ENCODE measurements at places on chromosomes 5 and 9.

DNA sequence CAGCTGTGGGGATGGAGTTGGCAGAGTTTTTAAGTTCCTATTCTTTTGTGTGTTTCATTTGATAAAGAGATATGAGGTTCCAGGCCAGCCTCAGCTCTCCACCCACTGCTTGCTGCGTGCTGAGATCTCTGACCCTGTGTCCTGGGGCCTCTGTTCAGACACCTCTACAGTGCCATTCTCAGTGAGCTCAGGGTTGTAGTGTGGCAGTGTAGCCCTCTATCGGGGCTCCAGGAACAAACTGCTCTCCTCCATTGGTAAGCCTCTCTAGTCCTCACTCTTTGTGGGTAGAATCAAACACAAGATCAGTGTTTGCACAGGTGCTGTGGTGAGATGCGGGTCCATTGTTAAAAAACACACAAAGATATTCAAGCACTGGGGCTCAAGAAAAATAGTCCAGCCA lies 386.6 kb upstream of the RPS23 start:
- DNase-seq: no peak

GRCh38 chr9:109040571-109040970 lies 27.3 kb upstream of the CTNNAL1 start:
- no peak for DNase-seq

GRCh38 chr5:99349787-99350186 lies 421.0 kb upstream of the CHD1 start:
- DNase-seq: no peak

DNA sequence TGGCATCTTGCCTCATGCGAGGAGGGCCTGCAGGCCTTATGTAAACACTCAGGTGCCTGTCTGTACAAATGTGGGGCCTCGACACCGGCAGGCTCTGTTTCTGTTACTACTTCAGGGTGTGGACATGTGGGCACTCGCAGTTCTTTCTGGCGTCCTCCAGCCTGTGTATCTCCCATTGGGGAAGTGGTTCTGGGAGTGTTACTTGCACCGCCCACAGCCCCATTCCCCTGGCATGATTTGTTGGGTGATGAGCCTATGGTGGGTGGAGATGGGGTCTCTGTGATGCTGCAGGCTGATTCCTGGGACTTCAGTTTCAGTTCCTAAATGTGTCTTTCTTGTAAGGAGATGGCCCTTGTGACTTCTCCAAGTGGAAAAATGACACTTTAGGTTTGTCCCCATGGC lies 82.1 kb upstream of the PITX1 start:
- DNase-seq: no peak

DNA sequence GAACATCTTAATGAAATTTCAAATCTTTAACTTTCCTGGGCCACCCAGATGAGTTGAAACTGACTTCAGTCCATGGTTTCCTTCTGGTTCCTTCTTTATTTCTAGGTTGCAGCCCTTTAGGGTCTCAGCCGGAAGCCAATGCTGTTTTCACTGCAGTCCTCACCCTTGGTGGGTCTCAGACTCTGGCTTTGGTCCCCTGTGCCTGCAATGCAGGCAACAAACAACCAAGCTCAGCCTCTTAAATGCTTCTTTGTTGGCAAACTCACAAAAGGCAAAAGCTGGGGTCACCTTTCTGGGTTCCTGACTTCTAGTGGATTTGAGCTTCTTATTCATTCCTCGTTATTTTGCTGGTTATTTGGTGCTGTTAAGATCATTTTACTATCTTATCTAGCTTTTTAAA lies 19.3 kb upstream of the APC start:
- no peak for DNase-seq

DNA sequence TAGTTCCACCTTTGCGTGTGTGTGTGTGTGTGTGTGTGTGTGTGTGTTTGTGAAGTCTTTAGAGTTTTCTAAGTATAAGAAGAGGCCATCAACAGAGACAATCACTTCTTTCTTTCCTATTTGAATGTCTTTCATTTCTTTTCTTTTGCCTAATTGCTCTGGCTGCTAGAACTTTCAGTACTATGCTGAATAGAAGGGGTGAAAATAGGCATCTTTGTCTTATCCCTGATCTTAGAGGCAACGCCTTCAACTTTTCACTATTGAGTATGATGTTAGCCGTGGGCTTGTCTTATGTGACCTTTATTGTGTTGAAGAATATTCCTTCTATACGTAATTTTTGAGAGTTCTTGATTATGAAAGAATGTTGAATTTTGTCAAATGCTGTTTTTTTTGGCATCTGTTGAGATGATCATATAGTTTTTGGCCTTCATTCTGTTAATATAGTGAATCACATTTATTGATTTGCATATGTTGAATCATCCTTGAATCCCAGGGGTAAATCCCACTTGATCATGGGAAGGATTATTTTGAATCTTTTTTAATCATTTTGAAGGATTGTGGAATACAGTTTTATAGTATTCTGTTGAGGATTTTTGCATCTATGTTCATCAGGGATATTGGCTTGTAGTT lies 134.8 kb upstream of the CD180 start:
- no peak for DNase-seq

DNA sequence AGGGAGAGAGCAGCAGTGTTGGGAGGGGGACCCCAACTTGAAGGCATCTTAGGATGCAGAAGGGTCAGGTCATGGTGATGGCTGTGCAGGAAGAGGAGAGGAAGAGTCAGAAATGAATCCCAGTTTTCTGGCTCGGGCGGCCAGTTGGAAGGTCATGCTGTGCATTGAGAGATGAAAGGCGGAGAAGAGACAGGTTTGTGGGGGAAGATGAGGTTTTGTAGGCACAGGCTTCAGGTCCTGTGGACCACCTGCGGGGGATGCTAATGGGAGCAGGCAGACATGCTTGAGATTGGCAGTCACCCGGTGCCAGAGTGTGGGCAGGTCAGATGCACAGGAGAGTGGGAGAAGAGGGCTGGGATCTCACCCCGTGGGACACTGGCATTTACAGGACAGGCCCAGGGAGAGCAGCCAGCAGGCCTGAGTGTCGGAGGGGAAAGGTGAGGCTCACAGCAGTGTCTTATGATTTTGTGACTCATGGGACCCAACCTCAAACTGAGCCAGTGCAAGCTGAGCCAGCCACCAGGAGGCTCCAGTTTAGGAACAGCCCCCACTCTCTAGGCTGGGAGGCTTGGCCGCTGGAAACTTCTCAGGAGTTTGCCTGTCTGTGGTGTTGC lies 17.5 kb downstream of the STXBP1 start:
- no peak for DNase-seq

DNA sequence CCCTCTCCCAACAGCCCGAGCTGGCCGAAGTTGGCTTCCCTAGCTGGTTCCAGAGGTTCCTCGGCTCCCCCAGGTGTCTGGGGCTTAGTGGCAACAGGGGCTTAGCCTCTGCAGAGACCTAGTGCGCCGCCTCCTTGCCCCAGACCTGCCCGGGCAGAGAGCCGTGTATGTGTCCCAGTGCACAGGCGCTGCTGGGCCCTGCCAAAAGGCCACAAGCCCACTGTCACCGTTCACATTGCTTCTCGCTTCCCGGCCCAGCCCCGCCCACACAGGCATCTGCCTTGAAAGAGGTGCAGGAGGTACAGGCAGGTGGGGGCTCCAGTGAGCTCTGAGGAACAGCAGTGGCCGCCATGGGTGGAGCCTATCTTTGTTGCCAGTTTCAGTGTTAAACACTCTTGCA lies 2.5 kb upstream of the CACFD1 start:
- DNase-seq: no peak

GRCh38 chr5:8053270-8053669 lies 184.3 kb downstream of the MTRR start:
- DNase-seq: no peak

GRCh38 chr9:121889990-121890563 lies 203.0 kb downstream of the TTLL11 start:
- DNase-seq: no peak

GRCh38 chr5:25979086-25979485 lies 1059.3 kb downstream of the CDH9 start:
- no peak for DNase-seq

- no peak for DNase-seq
Measured at GRCh38 chr5:36854402-36855140, 22.0 kb upstream of the NIPBL start.

DNA sequence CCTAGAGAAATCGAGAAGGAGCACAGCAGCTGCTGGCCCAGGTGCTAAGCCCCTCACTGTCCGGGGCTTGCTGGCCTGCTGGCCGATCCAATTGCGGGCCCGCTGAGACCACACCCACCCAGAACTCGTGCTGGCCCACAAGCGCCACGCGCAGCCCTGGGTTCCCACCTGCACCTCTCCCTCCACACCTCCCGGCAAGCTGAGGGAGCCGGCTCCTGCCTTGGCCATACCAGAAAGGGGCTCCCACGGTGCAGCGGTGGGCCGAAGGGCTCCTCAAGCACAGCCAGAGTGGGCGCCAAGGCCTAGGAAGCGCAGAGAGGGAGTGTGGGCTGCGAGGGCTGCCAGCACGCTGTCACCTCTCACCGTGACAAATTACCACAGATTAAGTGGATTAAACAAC lies 6.8 kb upstream of the BNC2 start:
- no peak for DNase-seq

DNA sequence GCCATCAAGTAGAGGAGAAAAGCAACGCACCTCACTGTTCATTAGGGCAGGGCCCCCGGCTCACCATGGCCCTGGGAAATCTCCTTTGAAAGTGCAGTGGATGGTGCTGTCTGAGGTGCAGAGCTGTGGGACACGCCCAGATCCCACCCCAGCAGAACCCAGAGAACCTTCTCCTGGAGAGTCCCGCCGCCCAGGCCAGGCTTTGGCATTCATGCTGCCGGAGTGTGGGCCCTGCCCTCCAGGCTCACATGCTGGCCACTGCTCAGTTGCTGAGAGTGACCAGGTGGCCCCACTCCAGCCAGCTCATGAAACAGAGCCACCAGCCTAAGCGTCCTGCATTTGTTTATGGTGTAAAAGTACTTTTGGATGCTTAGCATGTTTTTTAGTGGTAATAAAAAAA lies 23.8 kb upstream of the LRRC14B start:
- no peak for DNase-seq

GRCh38 chr9:96203867-96204501 lies 98.0 kb downstream of the HSD17B3 start:
- no peak for DNase-seq

GRCh38 chr9:110521206-110521605 lies 58.3 kb downstream of the SVEP1 start:
- DNase-seq: no peak

DNA sequence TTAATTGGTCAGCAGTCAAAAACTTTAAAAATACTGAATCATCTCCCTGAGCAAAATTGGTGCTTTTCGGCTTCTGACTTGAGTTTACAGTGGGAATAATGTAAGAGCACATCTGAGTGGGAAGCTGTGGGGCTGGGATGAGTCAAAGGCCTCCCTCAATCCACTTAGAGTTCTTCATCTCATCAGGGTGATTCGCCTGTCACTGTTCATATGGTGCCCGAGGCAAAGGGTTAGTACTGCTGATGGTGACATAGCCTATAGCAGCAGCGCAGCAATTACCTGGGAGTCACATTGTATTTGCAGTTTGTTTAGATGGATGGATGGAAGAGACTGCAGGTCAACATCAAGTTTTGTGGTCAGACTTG lies 113.8 kb upstream of the ZNF608 start:
- no peak for DNase-seq

DNA sequence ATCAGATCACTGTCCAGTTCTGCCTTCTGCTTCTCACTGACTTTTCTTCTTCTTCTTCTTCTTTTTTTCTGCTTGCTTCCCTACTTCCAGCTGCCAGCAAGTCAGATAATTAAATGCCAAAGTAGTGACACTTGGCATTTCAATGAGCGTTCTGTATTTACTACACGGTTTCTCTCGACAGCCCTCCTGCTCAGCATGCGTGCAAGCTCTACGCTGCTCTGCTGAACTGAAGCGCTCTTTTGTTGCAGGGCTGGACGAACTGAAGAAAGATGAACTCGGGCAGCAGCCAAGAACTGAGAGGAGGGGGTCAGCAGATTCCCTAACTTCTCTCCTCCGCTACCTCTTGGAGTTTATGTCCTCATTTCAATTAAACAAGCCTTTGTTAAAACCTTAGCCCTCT lies 319.1 kb downstream of the GLIS3 start:
- DNase-seq: no peak

DNA sequence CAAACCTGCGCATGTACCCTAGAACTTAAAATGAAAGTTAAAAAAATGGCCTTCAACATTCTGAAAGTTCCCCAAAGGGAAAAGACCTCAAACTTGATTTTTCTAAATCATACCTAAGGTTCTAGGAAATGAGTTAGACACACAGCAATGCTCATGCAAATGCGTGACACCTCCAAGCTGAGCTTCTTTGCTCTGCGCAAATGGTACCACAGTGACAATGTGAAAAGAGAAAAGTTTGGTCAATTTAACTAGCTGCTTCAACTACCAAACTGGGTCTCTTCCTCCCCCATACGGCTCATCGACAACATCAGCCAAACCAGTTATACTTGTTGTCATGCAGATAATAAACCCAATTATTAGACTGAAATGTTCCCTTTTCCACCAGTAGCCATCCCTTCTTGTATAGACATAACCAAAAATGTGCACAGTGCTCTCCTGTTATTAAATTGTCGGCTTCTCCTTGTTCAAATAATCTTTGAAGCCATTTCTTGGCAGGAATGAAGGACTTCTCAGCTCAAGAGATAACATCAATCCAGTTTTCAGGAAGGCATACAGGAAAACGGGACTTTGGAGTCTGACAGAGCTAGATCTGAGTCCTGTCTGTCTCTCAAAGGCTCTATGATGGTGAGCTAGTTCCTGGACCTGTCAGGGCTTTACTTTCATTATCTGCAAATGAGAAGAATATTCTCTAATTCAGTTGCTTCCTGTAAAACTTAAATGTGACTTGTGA lies 185.6 kb upstream of the NR3C1 start:
- DNase-seq: no peak

Data from stimulated activated naive CD4-positive, alpha-beta T cell (primary cell).